ENCODE measurements at places on chromosomes 5 and 9.

- no peak for DNase-seq
Measured at GRCh38 chr5:172098046-172098445, 90.0 kb downstream of the STK10 start.

GRCh38 chr5:160271836-160272235 lies 40.5 kb downstream of the CCNJL start:
- no peak for DNase-seq

- DNase-seq, result no peak
Measured at GRCh38 chr5:126503602-126504104, 80.4 kb downstream of the GRAMD2B start.

DNA sequence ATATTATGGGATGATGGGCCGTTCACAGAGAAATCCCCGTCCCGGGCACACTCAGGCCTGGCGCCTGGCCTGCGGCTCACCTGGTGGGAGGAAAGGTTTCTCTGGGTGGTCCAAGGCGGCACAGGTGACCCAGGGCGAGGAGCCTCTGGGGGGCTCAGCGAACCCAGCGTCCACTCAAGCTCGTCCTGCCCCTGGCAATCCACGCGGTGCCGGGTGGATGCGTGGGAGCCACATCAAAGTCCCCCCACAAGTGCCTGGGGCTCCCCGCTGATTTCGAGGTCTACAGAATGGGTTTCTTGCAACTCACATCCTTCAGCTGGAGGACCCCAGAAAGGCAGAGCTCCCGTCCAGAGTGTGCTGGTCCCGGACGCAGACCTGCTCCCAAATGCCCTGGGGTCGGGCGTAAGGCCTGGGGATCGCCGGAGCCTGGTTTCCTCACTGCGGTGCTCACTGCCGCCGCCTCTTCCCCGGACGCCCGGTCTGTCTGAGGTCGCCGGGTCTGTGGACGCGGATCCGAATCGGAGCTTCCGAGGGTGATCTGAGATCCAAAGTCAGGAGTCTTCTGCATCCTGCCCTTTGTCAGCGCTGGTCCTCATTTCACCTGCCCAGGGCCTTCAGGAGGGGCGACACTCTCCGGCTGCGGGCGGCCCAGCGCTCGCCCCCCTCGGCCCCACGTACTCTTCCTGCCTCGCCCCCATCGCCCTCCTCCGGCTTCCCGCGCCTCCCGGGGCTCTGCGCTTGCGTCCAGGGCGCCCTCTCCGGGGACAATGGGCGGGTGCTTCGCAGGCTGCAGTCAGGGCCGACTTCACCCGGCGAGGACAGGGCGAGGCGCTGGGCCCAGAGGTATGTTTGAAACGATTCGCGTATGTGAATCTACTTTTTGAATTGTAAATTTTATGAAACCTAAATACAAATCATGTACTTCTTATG lies 20.0 kb upstream of the RUFY1 start:
- DNase-seq, result peak; percentile 62

- DNase-seq, result no peak
Measured at GRCh38 chr5:76099286-76099702, 16.1 kb downstream of the SV2C start.

GRCh38 chr9:112617371-112617770 lies 100.5 kb downstream of the INIP start:
- no peak for DNase-seq

- no peak for DNase-seq
Measured at GRCh38 chr9:95813923-95814322, 61.6 kb upstream of the ERCC6L2 start.

GRCh38 chr5:143234162-143234842 lies 169.2 kb downstream of the NR3C1 start:
- no peak for DNase-seq

DNA sequence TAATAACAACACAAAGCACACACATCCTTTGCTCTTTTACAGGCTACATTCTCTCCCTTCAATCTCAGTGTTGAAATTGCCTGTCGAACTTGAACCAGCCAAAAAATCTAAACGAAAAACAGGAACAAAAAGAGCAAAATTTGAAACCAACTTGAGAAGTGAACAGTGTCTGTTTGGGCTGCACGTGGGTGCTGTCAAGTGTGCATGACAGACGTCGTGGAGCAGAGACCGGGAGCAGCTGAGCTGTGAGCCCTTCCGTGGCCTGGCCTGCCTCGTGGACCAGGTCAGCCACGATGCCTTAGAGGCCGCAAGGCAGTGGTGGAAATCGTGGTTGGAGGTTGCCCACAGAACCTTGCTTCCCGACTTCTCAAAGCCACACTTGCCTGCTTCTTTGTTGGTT lies 34.8 kb upstream of the DENND1A start:
- DNase-seq, result no peak

DNA sequence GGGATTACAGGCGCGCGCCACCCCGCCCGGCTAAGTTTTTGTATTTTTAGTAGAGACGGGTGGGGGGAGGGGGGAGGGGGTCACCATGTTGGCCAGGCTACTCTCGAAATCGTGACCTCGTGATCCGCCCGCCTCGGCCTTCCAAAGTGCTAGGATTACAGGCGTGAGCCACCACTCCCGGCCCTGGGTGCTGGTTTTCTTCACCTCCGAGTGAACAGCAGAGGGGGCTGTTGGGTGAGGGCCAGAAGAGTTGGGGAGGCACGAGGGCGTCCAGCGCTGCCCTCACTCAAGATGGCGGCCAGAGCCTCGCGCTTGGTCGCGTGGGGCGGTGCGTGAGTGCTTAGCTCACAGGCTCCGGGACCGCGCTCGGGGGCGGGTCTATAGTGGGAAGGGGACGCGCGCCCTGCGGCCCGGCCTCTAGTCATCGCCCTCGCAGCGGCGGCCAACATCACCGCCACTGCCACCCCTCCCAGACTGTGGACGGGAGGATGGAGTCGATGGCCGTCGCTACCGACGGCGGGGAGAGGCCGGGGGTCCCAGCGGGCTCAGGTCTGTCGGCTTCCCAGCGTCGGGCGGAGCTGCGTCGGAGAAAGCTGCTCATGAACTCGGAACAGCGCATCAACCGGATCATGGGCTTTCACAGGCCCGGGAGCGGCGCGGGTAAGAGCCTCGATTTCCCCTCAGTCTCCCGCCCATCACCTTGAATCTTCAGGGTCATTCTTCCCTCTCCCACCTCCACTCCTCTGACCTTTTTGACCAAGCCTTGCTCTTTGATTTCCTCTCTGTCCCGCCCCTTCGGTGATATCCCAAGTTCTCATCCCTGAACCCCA lies at the start of gene CAMLG:
CAMLG (plus strand) TSS at position 416 of the 830 bp plus-strand sequence; CDS start at position 489, 73 bp downstream.
- DNase-seq, result peak; percentile 95

DNA sequence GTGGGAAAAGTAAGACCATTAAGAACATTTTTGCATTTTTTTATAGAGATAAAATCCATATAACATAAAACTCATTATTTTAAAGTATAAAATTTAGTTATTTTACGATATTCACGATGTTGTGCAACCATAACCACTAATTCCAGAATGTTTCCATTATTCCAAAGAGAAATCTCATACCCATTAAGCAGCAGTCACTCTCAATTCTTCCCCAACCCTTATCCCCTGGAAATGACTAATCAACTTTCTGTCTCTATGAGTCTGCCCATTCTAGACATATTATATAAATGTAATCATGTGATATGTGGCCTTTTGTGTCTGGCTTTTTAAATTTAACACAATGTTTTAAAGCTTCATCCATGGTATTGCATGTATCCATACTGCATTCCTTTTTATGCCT lies 115.6 kb upstream of the ADAMTSL1 start:
- no peak for DNase-seq

- DNase-seq, result no peak
Measured at GRCh38 chr5:159969966-159970365, 39.0 kb upstream of the TTC1 start.

- DNase-seq, result no peak
Measured at GRCh38 chr5:149795360-149795759, 65.2 kb downstream of the PPARGC1B start.

DNA sequence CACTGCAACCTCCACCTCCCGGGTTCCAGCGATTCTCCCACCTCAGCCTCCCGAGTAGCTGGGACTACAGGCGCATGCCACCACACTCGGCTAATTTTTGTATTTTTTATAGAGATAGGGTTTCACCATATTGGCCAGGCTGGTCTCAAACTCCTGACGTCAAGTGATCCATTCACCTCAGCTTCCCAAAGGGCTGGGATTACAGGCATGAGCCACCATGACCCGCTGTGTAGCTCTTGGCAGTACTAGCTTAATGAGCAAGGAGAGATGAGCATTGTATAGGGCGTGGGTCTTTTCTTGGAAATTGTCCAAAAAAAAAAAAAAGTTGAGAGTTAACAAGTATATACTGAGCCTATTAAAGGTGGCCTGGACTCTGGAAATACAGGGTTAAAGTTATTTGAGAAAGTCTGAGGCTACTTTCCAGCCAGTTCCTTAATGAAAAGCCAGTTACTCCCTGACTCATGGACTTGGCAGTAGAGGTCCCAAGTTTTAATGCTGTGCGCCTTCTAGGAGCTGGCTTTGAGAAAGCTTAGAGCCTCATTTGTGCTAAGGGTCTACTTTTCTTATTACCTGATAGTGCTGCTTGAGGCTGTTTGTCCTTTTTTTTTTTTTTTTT lies 4.2 kb upstream of the FGF18 start:
- DNase-seq, result peak; percentile 3

GRCh38 chr5:132454361-132454760 lies 36.2 kb downstream of the IRF1 start:
- no peak for DNase-seq

DNA sequence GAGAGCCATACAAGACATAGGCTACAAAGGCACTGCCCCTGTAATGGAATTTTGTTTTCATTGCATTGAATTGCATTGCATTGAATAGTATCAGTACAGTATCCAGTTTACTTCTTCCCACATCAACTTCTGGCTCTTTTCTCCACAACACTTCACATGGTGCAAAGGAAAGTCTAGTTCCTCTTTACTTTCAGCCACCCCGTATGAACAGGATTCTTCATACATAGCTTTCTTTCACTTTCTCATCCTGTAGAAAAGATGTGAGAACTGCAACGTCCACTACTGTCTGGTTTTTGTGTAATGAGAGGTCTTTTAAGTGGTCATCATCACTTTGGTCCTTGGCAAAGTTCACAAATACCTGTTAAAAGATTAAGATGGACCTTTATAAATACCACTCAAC lies 20.2 kb downstream of the NIPSNAP3B start:
- no peak for DNase-seq

- DNase-seq, result no peak
Measured at GRCh38 chr9:133553973-133554713, 19.6 kb downstream of the ADAMTSL2 start.

All from breast epithelium (tissue), 4 donors.